Activated T-cell treated with anti-CD3 and anti-CD28 coated beads for 48 hours (primary cell): ENCODE measurements at places on chromosomes 11 and 22.

GRCh38 chr11:46315783-46316563, 31.3 kb upstream of the DGKZ start:
- no peak for DNase-seq

GRCh38 chr22:33728847-33729246, 191.4 kb downstream of the LARGE1 start:
- no peak for DNase-seq

- no peak for DNase-seq
Observed at GRCh38 chr11:120424970-120425332, 86.6 kb upstream of the GRIK4 start.

DNA sequence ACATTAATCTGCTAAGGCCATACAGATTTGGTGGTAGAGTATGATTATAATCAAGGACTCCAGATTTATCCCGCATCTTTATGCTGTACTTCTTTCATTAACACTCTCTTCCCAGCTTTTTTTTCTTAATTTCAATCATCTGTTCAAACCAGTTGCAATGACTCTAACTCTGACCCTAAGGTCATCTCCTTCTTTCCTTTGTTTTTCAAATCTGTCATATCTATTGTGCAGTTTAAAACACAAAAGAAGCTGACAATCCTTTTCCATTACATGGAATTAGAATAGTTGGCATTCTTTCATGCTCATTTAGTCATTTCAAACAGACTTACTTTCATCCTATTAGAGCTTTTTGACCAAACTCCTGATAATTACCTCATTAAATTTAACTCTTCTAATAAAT, 53.6 kb upstream of the GRM5 start:
- no peak for DNase-seq

DNA sequence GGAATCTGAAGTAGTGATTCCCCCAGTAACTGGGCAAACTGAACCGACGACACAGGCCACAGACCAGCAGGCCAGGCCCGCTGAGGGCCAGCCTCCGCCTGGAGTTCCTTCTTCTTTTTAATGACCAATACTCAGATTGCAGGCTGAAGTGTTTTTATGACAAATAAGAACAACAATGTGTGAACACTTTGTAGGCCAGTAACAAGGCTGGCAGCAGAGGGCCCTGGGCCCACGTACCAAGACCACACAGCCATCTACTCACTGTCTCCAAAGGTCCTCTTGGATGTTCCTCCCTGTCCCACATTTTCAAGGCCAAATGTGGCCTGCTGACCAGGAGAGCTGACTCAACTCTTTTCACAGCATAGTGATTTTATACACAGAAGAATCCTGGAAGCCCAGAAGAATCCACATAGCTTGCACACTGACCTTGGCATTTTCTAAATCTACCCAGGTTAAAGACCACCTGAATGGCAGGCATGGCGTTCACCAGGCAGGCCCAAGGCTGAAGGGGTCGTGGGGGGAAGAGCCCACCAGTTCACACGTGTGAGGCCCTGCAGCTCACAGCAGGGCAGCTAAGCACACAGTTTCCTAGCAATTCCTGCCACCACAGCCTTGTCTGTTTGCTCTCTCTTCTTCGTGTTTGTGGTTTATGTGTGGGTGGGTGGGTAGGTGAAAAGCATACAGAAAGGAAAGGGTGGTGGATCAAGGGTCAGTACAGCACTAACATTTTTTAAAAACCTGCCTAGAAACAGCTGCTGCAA, 13.3 kb downstream of the SMCO4 start:
- DNase-seq, result no peak
